Stimulated activated CD8-positive, alpha-beta memory T cell treated with anti-CD3 and anti-CD28 coated beads, Interleukin-7, amount 100 ng/mL, for 1 hour (primary cell): ENCODE measurements at places on chromosomes 2 and 18.

- no peak for DNase-seq
Measured at GRCh38 chr2:132725148-132725547, 55.1 kb upstream of the LYPD1 start.

DNA sequence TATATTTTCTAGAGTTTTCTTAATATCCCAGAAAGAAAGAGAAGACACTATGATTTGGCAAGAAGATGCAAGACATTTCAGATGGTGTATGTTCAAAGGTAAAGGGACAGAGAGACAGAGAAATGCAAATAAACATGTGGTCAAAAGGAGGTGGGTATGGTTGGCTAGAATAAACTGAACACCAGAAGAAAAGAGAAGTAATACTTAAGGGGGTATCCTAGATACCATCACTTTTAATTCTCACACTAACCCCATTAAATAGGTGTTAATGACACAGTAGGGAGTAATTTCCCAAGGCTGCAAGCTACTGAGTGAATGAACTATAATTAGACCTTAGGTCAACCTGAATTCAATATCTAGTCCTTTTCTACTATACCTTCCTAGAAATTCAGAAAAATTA lies 111.2 kb upstream of the CD226 start:
- DNase-seq: no peak

- DNase-seq: no peak
Measured at GRCh38 chr18:13577091-13577697, 149.2 kb downstream of the FAM210A start.

- DNase-seq: no peak
Measured at GRCh38 chr2:36170805-36171204, 184.8 kb upstream of the CRIM1 start.

DNA sequence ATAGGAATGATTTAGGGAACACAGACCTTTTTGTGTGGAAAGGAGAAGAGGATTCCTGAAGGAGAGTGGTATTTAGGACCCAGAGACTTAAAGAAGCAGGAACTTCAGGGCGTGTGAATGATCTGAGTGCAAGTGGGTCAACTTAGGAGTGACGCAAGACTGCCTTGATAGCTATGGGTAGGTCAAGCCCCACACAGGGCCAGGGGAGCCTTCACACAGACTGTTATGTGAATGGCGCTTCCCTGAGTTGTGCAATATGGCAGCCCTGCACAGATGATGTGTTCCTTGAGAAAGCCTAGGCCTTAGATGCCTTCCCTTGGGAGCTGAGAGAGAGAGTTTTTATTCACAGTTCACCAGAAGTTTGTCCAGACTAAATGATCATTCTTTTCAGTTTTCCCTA lies 47.1 kb upstream of the IGFBP5 start:
- DNase-seq: no peak

DNA sequence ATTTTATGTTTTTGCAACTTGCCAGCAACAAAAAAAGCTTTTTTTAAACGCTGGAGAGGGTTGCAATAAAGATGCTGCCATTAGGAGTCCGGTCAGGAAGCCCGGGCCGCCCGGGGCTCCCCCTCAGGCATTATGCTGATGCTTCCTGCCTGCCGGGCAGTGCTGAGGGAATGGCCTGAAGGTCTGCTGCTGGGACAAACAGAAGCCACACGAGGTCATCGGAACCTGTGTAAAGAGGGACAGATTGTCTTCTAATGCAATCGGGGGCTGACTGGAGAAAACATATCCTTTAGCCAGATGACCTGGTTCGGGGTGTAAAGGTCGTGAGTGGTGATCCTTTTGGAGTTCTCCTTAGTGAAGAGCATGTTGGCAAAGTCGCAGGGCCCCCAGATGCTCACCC lies 2.3 kb downstream of the IMPA2 start:
- no peak for DNase-seq

GRCh38 chr2:183185534-183185933 lies 61.3 kb downstream of the NUP35 start:
- no peak for DNase-seq
